ENCODE measurements at places on chromosomes 3 and 15.

DNA sequence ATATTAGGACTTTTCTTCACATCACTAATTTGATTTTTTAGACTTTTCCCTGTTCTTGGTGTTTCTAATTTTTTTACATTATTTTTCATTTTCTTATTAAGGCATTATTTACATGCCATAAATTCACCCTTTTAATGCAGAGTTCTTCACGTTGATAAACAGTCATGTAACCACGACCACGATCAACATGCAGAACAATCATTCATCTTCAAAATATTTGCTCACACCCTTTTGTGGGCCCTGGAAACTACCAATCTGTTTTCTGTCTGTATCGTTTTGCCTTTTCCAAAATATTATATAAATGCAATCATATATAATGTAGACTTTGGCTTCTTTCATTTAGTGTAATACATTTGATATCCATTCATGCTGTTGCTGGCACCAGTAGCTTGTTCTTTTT, 48.7 kb downstream of the ARRDC4 start:
- no peak for DNase-seq

DNA sequence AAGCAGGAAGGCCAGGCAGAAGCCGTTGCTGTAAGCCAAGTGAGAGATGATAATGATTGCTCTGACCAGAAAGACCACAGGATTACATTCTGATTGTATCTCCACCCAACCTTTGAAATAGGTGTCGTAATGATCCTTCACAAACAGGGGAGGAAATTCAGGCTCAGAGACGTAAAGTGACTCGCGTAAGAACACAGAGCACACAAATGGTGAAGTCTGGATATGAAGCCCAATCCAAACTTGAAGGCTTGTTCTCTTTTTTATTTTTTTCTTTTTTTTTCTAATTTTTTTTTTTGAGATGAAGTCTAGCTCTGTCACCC, 25.3 kb upstream of the PIAS1 start:
- no peak for DNase-seq

DNA sequence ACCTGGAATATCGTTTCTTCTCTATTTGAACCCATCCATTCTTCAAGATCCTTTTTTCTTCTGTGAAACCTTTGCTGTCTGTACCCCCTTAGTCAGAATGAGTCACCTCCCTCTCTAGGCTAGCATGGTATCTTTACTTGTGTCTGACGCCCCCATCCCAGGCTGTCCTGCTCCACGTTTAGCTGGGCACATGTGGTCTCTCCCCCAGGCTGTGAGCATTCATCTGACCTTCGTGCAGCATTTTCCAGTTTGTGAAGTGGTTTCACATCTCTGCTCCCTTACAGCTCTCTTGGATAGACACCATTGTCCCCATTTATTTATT, 14.3 kb upstream of the TLE3 start:
- DNase-seq, result no peak

- DNase-seq, result no peak
Observed at GRCh38 chr15:100612539-100612938, 10.2 kb downstream of the ASB7 start.

- DNase-seq, result no peak
Observed at GRCh38 chr3:22106213-22106896, 355.3 kb upstream of the ZNF385D start.

DNA sequence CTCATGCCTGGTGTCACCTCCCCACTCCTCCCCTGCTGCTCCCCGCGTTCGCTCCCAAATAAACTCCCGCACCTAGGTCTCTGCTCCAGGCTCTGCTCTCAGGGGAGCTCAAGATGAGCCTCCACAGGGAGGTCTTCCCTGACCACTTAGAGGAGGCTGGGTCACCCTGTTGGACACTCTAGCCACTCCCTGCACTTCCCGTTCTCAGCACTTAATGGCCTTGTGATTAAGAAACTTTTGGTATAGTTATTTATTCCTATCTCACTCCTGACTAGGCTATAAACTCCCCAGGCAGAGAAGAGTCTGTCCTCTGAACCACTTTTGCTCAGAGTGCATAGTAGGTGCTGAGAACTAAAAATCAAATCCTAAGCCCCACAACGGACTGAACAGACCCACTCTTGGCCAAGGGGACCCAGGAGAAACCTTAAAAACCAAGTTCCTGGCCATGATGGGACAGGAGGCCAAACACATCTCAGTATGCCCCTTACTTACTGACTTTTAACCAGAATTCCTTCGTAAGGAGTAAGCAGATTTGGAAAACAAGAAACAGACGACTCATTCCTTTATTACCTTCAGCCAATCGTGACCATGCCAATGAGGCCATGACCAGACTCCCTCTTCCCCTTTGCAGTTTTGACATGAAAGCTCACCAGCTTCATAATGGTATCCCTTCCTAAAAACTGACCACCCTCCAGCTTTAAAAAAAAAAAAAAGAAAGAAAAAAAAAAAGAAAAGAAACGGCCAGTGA, 69.0 kb upstream of the HRH1 start:
- DNase-seq, result no peak

DNA sequence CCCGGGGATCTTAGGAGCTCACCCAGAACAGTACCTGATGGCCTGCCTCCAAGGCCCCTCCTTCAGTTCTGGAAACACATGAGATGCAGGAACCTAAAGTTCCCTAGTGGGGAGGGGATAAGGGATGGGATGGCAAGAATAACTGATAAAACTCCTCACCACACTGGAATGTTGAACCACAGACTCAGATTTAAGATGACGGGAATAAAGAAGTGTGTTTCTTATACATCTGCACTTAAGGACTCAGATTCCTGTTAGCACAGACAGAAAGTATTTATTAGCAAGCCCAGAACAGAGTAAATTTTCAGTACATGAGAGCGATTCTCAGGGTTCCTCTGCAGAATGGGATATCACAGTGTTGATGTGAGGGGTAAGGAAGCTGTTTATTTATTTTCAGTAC, 245.2 kb downstream of the TLE3 start:
- no peak for DNase-seq

DNA sequence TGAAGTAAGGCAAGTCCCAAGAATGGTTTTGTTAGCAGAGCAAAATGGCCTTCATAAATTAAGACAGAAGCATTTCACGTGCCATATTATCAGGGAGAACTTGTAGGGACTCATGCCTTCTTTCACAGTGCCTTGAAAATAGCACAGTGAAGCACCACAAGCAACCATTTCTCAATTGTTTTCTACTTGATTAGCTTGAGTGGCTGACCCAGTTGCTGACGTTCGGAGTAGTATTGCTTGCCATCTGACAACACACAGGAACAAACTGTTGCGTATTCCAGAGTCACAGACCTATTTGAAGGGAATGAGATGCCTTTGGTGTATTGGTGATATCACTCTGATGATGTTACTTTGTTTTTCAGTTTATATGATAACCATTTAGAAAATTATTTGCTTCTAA, 3.0 kb upstream of the C3orf52 start:
- DNase-seq, result no peak

DNA sequence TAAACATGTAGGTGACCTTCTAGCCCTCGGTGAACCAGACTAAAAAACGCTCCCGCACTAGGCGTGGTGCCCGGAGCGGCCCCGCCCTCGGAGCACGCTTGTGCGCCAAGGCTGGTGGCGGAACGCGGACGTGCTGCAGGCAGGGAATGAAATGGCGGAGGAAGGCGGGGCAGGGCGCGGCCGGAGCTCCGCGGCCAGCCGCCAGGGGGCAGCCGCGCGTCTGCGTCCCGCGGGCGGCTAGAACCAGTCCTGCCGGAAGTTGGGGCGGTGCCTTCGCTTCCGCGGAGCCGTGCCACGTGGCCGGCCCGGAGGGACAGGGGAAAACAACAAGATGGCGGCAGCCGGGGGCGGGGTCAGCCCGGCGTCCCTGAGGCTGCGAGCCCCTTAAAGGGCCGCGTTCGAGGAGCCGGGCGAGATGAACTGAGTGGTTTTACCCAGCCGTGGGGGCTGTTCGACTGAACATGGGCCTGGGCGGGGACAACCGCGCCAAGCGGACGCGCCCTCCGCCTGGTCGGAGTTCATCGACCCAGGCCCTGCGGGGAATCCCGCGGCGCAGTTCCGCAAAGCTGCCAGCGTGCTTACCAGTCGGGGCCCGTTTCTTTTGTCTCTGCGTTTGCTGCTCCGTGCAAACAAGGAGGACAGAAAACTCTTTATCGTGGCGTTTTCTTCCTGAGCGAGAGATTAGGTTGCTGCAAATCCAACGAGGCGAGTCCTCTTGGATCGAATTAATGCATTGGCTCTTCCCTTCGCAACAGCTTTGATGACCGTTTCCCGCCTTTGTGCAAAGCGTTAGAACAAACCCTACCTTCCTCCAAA, 90.9 kb upstream of the CHD2 start:
- DNase-seq, result peak; percentile 99

DNA sequence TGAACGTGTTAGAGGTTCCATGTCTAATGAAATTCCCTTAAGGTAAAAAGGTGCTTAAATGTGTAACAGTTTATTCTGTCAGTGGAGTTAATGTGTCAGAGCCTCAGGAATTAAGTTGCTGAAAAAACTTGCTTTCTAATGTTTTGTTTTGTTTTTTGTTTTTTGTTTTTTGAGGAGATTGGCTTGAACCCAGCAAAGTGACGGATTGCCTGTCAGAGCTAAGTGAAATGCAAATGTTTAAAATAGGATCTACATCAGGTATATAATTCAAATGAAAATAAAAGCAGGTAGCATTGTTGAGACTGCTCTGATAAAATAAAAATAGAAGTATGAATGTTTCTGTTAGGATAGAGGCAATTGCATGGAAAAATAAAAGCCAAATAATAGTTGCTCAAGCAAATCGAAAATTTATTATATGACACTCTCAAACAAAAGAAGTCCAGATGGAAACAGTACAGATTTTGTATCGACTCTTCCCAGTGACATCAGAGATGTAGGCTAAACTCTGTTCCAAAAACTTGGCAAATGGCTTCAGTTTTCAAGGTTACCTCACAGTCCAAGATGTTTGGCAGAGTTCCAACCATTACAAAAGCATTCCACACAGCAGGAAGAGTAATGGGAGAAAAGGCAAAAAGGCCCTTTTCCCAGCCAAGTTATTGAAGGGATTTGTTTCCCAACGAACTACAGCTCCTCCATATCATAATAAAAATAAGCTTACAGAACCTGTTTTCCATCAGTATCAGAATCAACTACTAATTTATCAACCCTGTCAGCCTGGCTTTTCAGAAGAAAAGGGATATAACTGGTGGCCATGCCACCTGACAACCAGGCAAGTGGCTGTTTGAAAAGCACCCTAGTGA, 291.0 kb downstream of the TBL1XR1 start:
- DNase-seq, result no peak

DNA sequence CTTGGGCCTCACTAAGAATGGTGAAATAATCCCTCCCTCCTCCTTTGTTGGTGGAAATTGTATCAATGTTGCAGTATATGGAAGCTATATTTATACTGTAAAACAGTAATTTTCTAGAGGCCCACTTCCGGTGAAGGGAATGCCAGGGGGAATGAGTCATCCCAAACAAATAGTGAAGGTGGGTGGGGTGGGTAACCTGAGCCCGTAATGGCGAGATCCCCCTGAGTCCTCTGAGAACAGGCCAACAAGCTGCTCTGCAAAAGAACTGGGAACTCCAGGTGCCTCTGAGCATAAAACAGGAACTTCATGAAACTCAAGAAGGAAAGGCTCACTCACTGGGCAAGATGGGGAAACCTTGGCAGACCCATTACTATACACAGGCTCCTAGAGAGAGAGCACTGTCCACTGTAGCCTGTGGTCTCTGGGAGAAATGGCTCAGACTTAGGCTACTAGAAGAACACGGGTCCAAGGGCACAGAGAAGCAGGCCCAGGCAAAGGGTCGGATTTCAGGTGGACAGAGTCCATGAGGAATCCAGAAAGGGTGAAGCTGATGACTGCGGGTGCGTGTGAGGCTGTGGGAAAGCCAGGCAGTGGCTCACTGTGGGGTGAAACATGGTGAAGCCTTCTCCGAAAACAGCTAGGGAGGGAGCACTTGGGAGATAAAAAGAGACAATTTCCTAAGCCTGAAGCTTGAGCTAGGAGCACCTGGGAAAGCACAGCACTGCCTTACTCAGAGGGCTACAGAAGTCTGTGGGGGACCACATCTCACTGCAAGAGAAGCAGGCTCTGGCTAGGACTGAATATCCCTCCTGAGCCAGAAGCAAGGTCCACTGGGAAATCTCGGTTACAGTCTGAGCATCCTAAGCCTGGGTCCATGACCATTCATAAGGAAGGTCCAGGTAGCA, 19.8 kb downstream of the LARP6 start:
- no peak for DNase-seq

GRCh38 chr3:192079098-192079497, 618.1 kb downstream of the PYDC2 start:
- no peak for DNase-seq

DNA sequence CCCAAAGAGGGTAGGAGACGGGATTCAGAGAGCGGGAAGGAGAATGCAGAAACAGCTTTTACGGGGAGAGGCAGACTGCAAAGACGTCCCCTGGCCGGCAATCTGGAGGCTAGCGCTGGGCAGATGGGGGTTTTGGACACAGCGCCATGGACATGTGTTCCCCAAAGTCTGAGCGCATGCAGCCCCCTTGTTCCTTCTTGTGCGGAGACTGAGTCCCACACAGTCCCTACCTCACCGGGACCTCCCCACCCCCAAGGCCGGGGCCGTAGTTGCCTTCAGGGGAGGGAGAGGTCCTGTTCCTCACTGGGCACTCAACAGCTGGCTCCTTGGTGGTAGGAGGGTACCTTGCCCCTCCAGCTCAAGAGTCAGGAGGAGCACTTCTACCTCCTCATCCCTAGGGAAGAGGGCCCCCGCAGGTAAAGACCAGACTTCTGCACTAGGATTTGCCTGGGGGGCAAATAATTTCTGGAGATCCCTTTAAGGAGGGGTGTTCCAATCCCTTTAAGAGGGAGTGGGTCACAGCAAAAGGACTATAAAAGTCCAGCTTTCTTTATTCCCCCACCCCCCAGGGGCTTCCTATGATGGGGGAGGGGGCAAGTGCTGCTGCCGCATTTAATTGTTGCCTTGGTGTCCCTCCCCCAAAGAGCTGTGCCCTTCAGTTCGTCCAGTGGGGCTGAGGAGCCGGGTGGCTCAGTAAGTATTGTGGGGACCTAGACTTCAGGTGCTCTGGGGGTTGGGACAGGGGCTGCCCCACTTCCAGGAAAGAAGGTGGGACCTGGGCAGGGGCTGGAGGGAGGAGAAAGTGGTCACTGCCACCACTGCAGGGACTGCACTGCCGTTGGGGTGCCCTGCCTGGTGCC, 3.6 kb upstream of the BAHD1 start:
- DNase-seq, result no peak

- no peak for DNase-seq
Observed at GRCh38 chr3:62378311-62378789, 5.0 kb upstream of the FEZF2 start.

DNA sequence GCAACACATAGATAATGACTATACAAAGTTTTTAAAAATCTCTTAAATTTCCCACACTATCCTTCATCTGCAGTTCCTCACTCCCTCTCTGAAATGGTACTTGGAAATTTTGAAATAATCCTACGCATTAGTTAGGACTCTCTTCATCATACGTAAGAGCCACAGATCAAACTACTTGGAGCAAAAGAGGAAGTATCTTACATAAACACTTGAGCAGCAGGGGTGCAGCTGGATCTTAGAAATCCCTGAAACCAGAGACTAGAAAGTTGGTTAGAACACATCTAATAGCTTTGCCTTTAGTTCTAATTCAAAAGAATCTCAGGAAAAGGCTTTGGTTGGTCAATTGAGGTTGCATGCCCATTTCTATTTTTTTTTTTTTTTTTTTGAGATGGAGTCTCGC, 38.8 kb upstream of the ZNF445 start:
- DNase-seq, result no peak

- no peak for DNase-seq
Observed at GRCh38 chr3:113354307-113354706, 87.0 kb downstream of the CFAP44 start.
